ENCODE measurements at places on chromosomes 4 and X.

DNA sequence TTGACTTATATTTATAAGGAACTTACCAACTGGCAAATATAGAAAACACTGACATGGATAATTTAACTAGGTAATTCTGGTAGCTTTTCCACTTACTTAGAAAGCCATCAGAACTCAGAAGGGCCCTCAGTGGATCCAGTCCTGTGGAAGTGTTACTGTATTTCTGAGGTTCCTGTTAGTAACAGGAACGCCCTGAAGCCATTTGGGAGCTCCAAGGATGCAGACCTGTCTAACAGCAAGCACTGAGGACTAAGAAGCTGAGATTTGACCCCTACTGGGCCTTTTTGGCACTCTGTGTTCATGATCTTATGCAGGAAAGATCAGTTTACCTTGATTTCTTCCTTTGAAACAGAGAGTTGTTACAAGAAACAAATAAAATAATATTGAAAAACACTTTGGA, 46.0 kb upstream of the TLL1 start:
- DNase-seq: no peak

- no peak for DNase-seq
Measured at GRCh38 chr4:101718810-101719209, 71.7 kb upstream of the BANK1 start.

DNA sequence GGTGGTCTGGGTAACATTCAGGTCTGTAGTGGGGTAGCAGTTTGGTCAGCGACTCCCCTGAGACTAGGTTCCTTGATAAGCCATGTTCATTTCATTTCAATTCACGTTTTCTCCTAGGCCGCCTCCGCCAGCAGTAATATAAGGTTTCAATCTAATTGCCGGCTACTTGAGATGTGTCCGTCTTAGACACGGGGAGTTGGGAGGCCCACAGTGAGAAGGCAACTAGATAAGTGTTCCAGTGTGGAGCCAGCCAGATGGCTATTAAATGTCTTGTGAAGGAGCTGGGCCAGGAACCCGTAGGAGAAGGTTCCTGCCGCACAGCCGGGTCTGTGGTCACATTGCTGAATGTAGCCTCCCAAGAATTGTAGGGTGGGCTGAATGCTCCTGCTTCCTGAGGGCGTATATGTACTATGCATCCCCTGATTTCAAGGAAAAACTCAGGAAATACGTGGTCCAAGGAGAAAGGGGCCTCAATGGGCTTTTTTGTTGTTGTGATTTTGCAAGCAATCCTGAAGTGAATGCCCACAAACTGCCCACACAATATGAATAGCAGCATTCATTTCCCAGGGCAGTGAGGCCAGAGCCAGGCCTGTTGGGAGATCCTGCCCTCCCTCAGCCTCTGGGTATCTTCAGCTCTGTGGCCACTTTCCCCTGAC, 220.6 kb upstream of the RPL34 start:
- DNase-seq: no peak

- DNase-seq: no peak
Measured at GRCh38 chr4:52861171-52861823, 820 bp upstream of the RASL11B start.

GRCh38 chr4:164379694-164380093, 374.2 kb upstream of the SMIM31 start:
- DNase-seq: no peak
